ENCODE measurements at places on chromosomes 5 and 9.

- DNase-seq, result no peak
These were observed 1177.8 kb upstream of the SEMA6A start for GRCh38 chr5:117752403-117752802.

DNA sequence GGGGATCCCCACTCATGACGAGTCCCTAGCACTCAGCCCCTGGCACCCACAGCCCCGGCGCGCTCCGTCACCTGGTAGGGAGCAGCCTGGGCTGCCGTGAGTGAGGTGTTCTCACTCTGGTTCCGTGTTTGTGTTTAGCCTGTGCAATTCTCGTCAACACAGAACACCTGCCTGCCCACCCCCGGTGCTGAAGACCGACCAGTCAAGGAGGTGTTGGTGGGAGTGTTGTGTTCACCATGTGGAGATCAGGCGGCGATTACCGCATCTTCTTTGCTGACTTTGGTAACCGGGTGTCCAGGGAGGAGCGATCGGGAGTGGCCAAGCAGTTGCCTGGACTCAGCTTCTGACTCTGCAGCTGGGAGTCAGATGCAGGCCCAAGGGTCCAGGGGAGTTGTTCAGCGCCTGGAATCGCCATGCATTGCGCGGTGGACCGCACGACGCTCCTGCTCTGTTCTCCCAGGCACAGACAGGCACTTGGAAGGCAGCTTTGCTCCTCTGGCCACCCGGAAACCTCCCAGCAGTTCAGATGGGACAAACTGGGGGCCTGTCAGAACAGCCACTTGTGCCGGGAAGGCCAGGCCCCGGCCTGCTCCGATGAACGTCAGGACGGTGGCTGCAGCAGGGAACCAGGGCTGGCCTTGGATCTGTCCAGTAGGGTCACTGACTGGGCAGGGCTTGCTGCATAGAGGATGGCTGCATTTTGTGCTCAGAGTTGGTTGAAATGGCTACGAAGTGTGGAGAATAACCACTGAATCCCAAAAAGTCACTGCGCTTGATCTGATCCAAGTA, 28.2 kb downstream of the EXOC3 start:
- no peak for DNase-seq

- DNase-seq, result no peak
These were observed 7.1 kb upstream of the RARS1 start for GRCh38 chr5:168479166-168479565.

DNA sequence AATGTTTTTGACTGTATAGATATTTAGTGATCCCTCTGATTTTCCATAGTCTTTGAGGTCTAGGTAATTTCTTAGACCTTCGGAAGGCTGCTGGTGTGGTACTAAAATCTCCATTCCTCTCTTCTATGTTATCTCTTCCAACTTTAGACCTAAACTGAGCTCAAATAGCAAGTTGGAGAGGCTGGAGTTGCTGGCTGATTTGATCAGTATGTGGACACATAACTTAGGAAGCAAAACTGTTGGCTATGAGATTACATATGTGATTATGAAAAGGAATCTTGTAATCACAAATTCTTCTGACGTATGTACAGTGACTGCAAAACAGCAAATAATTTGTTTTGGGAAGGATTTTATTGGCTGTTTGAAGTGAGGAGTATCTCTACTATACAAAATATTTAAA, 2.1 kb upstream of the SMAD5 start:
- no peak for DNase-seq

GRCh38 chr9:11743356-11743755, 949.8 kb upstream of the TYRP1 start:
- DNase-seq, result no peak

GRCh38 chr9:114729706-114730105, 47.7 kb upstream of the TEX48 start:
- no peak for DNase-seq

GRCh38 chr5:35476036-35476435, 141.6 kb upstream of the SPEF2 start:
- DNase-seq, result no peak

DNA sequence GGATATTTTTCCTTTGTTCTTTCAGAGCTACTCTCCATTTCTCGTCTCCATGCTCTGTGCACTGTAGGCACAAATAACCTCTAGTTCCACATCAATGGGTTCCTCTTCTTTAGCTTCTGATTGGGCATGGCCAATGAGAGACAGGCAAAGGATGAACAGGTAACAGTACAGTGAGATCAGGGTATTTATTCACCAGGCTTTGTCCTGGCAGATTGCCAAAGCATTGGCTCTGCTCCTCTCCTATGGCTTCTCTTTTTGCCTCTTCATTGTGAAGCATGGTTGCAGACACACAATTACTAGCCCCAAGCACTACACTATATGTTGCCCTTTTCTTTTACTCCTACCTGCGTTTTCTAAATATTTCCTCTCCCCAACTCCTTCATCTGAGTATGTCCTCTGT, 215.1 kb upstream of the ARRDC3 start:
- no peak for DNase-seq

DNA sequence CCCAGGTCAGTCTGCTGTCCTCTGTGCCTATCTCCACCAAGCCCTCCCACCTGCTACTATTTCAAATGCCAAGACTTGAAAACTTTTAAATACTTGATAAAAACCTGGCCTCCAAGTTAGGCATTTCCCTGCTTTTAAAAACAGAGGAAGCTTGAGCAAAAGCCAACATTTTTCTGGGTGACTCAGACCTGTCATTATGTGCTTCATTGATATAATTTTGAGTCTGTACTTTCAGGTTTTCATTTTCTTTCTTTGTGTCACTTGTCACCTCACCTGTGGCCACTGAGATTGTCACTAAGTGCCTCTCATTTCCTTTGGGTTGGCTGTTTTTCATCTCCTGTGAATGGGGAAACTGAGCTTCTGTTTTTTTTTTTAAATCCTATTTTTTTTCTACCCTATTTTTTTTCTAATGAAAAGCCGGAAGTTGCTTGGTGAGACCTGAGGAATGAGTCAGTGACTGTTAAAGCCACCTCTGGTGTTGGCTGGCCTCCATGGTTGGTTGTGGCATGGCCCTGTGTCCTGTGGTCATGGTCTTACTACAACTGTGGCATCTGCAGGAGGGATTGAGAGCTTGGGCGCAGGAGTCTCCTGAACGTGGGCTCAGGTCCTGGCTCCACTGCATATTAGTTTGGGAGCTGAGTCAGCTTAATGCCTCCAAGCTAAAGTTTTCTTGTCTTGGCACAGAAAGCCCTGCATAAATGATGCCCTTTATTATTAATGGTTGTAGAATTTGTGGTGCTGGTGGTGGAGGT, 56.7 kb downstream of the ARHGAP26 start:
- no peak for DNase-seq

- no peak for DNase-seq
These were observed 137.6 kb downstream of the ADGRV1 start for GRCh38 chr5:90696153-90696552.

DNA sequence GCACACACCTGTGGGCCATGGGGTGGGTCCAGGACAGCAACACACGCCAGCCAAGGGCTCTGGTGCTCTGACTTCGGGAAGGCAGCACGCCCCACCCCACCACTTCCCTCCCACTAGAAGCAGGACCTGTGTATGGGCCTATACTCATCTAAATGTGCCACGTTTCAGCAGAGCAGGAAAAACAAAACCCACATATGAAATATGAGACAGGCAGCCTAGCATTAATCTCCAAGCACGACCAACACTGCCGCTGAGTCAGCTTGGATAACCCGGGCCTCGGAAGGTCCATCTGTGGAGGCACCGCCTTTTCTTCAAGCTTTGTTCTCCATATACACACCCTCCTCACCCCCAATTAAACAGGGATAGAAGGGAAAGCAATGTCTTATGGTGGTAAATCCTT, 203.1 kb downstream of the ROR2 start:
- no peak for DNase-seq

- no peak for DNase-seq
These were observed 89.2 kb downstream of the HTR4 start for GRCh38 chr5:148565148-148565547.

DNA sequence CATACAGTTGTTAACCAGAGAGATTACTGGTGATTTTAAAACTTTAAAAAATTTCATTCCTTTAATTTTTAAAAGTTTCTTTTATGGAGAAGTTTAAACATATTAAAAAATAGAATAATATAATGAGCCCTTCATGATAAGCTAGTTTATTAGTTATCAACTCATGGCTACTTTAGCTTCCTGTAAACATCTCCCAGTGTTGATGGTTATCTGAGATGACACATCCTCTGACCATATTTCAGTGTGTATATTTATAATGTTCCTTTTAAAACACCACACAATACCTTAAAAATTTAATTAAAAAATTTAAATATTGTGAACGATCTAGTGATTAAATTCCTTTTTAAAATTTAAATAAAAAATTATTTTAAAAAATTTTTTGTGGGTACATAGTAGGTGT, 74.1 kb downstream of the IPO11 start:
- no peak for DNase-seq

All from head of caudate nucleus (tissue), 42 donors.